ENCODE measurements at places on chromosomes 5 and 9.

DNA sequence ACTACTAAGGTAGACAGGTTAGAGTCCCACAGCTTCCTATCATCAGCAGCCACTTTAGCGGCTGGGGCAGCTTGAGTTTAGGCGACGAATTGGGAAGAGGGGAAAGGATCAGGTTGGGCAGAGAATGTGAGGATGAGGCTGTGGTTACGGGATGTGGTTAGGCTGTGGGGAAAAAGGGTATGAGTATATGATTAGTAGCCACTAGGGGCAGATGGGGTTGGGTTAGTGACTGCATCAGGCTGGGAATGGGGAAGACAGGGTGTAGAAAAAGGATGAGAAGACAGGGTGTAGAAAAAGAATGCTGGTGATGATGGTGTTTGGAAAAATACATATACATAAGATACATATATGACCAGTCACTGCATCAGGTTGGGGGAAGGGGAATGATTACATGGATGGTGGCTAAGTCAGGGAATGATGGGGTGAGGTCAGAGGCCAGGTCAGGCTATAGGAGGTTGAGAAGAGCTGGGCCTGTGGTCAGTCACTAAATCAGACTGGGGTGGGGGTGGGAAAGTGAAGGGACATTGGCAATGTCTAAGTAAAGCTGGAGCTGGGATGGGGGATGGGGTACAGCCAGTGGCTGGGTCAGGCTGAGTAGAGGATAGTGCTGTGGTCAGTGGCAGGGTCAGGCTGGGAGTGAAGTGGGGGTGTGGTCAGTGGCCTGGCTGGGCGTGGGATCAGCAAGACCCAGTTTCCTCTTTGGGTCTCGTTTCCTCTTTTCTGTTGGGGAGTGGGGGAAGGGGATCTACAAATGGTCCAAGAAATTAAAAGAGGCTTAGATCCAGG lies 2.1 kb downstream of the TLN1 start:
- peak; percentile 94 for DNase-seq

GRCh38 chr5:133952729-133953567 lies 15.5 kb downstream of the C5orf15 start:
- DNase-seq = peak; percentile 92

GRCh38 chr5:132266031-132266835 lies 8.7 kb downstream of the PDLIM4 start:
- DNase-seq = no peak

DNA sequence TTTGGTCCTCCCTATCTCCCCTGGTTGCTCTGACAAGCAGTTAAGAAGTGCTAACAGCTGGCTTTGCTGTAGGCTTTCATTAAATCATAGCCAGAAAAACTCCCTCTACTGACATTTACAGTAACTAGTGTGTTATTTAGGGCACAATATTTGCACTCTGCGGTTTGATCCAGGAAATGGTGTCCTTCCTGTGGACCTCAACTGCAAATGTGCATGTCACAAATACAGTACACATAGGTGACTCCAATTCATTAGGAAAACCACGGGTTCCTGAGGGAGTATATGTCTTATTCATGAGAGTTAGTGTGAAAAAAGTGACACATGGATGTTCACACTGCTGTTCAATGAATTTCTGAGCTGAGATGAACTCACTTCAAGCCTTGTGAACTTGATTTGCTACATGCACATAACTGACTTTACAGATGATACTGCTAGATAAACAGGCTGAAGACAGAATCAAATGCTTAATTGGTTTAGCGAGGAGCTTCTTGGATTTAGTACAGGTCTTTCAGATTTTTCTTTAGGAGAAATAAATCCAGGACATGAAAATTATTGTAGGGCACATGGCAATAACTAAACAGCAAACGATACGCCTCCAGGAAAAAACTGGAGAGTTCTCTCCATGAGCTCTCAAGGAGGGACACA lies 281.5 kb downstream of the EFNA5 start:
- DNase-seq = peak; percentile 95

DNA sequence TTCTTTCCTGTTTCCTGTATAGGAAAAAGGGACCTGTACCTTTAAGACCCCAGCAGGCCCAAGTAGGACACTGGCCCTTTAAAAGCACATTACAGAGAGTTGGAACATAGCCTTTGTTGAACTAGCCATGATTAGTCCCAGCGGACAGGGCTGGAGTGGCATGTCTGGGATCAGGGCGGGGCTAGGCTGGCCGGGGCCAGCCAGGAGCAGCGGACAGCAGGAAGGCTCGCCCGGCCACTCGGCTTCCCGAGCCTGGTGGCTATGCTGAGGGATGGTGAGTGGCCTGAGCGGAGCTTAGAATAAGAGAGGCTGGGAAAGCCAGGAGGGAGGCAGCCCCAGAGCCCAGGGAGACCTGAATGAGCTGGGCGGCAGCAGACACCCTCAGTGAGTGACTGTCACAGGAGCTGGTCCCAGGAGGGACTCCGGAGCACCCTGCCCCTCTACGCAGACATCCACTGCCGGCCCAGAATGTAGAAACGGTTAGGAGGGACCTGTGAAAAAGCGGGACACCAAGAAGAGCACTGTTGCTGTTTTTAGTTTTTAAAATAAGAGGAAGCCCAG lies 92.1 kb downstream of the DAB2IP start:
- DNase-seq = peak; percentile 78

DNA sequence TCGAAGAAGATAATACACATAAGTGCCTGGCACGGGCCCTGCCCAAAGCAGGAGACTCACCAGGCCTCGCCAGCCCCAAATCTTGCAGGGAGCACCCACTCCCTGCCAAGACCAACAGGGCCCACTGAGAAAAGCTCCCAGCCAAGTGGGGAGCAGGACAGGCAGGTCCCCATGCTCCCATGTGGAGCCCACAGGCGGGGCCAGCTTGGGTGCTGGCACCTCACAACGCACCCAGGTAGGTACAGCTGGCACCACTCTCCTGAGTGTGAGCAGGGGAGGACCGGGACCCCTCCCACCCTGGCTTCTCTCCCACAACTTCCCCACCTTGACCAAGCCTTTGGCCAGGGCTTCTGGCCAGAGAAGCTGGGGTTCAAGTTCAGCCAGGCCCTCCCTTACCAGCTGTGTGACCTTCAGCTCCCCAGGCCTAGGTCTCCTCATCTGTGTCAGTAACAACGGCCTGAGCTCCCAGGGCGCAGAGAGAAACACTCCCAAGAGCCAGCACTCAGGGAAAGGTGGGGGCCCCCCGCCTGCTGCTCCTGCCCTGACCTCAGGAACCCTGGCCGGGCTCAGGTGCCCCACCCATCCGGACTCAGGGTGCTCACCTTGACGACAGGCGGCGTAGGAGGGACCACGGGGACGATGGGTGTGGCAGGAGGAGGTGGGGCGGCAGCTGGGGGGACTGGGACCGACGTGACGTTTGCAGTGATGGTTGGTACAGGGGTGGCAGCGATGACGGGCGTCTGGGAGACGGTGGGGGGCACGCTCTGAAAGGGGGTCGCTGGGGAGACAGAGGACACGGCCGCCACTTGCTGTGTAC lies 17.8 kb downstream of the BRD3 start:
- no peak for DNase-seq

DNA sequence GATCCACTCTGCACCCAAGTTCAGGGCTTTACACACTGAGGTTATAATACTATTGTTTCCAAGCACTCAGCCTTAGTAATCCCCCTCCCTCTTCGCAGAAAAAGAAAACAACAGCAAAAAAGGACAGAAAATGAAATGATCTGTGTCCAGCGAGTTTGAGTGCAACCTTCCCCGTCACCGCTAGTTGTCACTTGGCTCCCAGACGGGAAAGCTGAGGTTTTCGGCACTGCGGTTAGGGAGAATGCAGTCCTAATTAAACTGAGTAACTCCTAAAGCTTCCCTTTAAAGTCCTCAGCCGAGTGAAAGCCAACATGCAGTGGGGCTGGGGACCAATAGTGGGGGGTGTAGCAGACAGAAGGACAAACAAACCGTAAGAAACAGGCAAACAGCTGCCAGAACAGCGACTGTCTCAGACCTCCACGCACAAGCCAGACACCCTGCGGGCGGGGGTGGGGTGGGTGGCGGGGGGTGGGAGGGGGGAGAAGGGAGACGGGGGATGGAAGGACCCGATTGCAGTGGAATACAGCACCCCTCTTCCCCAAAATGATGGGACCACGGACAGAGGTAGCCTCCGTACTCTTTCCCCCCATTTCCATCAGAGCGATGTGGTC lies 680 bp downstream of the GLRA1 start:
- peak; percentile 19 for DNase-seq

- no peak for DNase-seq
Observed at GRCh38 chr9:92613268-92614122, 56.4 kb downstream of the IPPK start.

- DNase-seq = no peak
Observed at GRCh38 chr9:70285246-70285645, 26.5 kb downstream of the SMC5 start.

GRCh38 chr5:56817263-56818014 lies 2.1 kb downstream of the MAP3K1 start:
- no peak for DNase-seq

- DNase-seq = no peak
Observed at GRCh38 chr9:75242426-75242825, 154.1 kb downstream of the OSTF1 start.

DNA sequence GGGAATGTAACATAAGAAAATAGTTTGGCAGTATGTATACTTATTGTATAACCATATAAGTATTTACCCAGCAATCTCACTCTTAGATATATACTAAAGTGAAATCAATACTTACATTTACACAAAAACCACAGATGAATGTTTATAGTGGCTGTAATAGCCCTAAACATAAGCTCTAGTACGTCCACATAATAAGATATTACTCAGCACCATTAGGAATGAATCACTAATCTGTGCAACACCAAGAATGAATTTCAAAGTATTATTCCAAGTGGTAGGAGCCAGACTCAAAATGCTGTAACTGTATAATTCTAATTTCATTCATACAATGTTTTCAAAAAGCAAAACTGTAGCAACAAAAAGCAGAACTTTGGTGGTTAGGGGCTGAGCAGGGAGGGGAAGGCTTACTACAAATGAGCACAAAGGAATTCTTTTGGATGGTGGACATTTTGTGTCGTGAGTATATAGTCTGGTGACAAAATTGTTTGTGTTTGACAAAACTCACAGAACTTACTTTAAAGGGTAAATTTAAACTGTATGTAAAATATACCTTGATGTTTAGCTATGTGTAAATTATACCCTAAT lies 11.9 kb upstream of the C5orf46 start:
- no peak for DNase-seq

- DNase-seq = no peak
Observed at GRCh38 chr9:12854221-12854620, 79.4 kb downstream of the LURAP1L start.

DNA sequence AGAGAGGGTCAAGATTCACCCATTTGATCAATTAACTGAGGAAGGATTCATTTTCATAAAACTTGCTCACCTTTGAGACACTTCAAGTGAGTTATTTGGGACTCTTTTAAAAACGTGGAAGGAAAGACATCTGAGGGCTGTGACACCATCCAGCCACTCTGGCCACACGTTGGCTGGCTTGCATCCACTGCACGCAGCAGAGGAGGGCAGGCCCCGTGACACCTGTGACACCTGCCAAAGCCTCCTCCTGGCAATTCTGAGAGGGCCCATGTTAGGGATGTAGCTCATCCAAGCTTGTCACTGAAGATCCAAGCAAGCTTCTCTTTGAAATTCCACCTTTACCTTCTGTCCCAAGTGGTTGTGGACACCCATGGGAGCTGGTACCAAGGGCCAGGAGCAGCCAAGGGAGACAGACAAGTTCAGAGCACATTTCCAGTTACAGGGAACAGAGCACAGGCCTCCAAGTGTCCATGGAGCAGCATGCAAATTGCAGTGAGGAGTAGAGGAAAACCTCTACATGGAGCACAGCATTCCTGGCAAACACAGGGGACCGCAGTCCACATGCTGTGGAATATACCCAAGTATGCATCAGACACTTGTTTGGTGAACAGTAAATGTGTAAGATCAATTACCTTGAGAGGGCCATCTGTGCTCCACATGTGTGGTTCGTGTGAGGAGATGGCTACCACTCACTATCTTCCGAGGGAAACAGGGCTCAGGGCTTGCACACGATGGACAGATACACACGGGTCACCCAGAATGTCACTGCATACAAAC lies 4.8 kb downstream of the PRSS3 start:
- no peak for DNase-seq

DNA sequence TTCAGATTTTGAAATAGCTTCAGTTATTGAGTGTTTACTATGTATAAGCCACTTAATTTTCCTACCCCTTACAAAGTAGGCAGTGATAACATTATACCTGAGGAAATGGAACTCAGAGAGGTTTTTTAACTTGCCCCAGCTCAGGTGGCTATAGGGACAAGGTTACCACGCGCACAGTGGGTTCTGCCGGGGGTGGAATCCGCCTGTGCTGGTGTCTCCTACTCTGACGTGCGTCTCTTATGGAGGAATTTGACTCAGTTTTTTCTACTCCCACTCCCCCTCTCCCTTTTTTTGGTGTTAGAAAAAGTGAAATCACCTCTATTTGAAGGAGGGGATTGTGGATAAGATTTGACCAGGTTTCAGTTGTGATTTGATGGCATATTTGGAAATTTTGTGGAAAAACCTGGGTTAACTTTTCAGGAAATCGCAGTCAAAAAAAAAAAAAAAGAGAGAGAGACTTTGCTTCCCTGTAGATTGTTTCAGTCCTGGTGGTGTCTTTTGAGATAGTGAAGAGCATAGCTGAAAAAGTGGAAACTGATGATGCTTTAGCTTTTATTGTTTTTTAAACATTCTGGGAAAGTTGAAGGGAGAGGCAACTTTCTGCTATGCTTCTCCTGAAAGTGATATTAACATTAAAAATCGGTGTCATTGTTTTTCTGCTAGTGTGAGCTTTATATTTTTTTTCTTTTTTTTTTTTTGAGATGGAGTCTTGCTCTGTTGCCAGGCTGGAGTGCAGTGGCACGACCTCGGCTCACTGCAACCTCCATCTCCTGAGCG lies 15.9 kb downstream of the TRIO start:
- no peak for DNase-seq

GRCh38 chr5:56311306-56311905 lies 78.3 kb upstream of the ANKRD55 start:
- DNase-seq = no peak

GRCh38 chr5:173645890-173646574 lies 29.6 kb upstream of the BOD1 start:
- DNase-seq = no peak

DNA sequence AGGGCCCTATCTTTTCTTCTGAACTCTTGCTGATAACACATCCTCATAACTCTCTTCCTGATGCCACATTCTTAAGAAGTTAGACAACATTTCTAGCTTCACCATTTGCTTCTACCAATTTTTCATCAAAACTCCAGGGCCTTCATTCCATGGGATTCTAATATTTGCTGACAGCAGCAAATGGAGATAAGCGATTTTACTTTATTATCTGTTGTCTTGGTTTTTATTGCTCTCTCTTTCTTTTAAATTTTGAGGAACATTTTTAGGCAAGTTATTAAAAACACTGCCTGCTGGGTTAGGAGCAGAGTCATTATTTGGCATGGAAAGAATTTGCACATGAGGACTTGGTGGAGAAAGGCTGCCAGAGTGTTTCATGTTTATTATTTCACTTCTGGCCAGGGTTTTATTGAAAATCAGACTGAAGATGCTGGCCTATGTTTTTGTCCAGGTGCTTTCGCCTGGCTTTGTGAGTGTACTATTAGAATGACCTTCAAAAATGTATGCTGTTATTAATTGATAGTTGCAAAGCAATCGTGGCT lies 27.7 kb downstream of the NSG2 start:
- DNase-seq = no peak

Measured in LHCN-M2 (cell line).